Stimulated activated CD8-positive, alpha-beta memory T cell treated with anti-CD3 and anti-CD28 coated beads, Interleukin-12 subunit alpha, Interleukin-12 subunit beta, amount 100 ng/mL, for 4 hours (primary cell): ENCODE measurements at places on chromosomes 7 and 10.

DNA sequence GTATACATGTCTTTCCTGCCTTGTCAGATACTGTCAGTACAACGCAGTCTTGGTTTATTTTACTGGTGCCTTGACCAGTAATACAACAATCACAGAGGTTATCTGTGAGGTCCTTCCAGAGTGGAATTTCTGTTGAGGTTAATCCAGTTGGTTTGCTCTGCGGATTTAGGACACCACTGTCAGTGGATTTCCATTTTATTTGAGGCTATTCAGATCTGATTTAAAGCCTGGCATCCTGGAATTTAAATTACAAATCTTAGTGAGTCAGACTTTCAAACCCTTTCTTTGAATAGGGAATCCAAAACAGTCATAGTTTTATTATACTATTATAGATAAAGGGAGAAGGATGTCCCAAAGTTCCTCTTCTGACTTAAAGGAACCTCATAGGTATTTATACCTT lies 40.5 kb downstream of the ANLN start:
- no peak for DNase-seq

DNA sequence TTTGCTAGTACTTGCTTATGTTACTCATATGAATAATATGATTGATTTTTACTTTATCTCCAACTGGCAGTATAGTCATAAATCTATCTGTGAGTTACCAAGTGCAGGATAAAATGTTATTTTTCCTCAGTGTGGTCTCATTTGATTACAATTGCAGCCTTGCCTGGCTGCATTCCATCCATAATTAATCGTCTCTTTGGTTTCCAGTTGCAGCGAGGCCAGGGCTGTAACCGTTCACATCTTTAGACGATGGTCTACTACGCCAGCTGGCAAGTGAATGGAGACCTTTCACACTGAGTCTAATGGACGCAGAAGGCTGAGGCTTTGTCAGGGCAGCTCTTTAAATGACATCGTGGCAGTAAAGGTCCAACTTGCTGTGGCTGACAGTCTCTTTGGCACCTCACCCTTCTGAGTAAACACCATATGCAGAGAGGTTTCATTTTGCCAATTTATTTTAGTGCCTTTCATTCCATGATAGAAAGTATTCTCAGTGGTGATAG lies 84.0 kb downstream of the ARL4A start:
- no peak for DNase-seq

GRCh38 chr7:129468547-129468946 lies 33.8 kb upstream of the SMKR1 start:
- DNase-seq = no peak

DNA sequence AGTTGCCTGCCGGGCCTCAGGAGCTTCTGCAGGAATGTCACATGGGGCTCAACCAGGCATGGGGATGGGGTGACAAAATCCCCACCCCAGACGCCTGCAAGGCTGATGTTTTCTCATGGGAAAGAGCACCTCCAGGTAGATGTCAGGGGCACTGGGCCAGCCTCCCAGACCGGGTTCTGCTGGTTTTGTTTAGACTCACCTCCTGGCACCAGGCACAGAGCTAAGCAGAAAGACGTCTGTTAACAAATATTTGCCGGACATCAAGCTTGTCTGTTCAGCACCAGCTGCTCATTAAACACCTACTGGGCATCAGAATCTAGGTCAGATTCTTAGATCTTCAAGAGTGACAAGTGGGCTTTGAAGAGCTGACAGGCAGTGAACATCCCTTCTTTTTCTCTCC lies 34.9 kb upstream of the TCERG1L start:
- no peak for DNase-seq

GRCh38 chr7:42395607-42396006 lies 158.6 kb upstream of the GLI3 start:
- DNase-seq = no peak

GRCh38 chr7:13743226-13743625 lies 246.2 kb downstream of the ETV1 start:
- no peak for DNase-seq

- no peak for DNase-seq
Measured at GRCh38 chr10:29957236-29957635, 102.2 kb downstream of the JCAD start.

GRCh38 chr10:50545846-50546245 lies 77.9 kb downstream of the SGMS1 start:
- no peak for DNase-seq

GRCh38 chr10:3411044-3411443 lies 238.5 kb upstream of the PITRM1 start:
- no peak for DNase-seq

- no peak for DNase-seq
Measured at GRCh38 chr10:109957092-109957797, 33.9 kb upstream of the XPNPEP1 start.

- no peak for DNase-seq
Measured at GRCh38 chr10:94617389-94617944, 66.1 kb upstream of the CYP2C18 start.

DNA sequence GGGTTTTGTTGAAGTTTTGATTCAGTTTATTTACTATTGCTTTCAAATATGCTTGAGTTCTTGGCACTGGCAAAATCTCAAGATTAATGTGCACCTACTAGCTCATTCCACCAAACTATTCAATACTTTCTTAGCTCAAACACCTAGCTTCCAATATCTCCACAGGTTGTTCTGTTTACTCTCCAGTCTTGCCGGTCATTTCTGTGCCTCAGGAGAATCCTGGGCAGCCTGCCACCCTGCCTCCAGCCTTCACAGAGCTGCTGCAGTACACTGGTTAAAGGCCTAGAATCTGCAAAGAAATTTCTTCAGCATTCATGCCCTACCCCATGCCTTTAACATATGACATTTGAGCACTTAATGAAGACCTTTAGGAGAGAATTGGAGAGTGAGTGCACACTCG lies 4.0 kb upstream of the TMEM106B start:
- no peak for DNase-seq

- DNase-seq = no peak
Measured at GRCh38 chr7:53965716-53966115, 576.5 kb upstream of the VSTM2A start.

GRCh38 chr7:11843113-11843765 lies 11.2 kb upstream of the THSD7A start:
- no peak for DNase-seq

DNA sequence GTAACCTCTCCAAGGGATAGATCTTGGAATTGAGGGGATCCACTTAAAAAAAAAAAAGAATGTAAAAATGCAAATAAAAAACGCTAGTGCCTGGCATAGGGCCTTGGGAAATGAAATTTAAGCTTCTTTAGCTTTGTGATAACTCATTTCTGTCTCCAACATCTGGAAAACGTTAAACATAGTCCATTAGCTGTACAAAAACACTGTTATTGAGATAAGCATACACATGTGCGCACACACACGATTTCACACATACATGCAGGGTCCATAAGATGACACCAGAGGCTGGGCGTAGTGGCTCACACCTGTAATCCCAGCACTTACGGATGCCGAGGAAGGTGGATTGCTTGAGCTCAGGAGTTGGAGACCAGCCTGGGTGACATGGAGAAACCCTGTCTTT lies 13.7 kb upstream of the CUL2 start:
- no peak for DNase-seq

DNA sequence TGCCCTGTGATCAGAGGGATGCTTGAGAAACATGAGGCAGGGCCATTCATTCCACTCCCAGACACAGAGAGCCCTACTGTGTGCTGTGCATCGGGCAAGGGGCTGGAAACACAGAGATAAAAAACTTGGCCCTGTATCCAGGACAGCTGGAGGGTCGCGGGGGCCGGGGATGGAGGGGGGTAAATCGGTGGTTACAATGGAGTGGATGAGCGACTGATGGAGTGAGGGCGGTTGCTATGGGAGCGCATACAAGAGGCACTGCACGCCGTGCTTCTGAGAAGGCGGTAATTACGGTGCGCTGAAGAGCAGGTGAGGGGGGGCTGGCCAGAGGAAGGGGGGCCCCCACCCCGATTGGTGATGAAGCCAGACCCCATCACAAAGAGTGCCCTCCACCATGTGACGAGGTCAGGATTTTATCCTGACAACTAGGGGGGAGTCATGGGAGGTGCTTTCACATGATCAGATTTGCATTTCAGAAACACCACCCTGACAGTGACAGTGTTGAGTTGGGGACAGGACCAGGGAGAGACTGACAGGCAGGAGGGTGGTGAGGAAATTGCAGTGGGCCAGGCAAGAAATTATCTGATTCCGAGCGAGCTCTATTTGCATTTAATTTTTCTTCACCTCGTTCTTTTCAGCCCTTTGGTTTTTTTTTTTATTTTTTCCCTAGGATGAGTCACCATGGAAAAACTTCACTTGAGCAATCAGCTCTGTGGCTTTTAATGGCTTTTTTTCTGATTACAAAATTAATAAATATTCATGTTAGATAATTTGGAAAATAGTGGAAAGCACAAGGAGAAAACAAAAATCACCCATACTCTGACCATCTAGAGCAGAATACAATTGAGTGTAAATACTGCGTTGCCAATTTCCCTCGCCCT lies 7.8 kb downstream of the CPA5 start:
- no peak for DNase-seq

DNA sequence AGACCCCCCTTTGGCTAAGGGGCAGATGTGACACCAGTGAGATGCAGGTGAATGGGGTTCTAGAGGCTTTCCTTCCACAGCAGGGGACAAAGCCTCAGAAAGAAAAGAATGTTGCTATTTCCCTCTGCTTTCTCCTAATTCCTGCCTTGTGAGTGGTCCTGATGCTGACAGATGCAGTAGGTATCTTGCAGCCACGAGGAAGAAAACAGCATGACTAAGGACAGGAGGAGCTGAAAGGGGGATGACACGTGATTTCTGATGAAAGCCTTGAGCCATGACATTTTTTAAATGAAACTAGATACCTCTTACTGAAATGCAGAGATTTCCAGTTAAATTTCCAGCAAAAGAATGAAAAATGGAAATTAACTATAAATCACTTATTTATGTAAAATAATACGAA lies 92.4 kb downstream of the C1GALT1 start:
- no peak for DNase-seq

- DNase-seq = no peak
Measured at GRCh38 chr10:71911296-71911953, 52.8 kb upstream of the CHST3 start.

DNA sequence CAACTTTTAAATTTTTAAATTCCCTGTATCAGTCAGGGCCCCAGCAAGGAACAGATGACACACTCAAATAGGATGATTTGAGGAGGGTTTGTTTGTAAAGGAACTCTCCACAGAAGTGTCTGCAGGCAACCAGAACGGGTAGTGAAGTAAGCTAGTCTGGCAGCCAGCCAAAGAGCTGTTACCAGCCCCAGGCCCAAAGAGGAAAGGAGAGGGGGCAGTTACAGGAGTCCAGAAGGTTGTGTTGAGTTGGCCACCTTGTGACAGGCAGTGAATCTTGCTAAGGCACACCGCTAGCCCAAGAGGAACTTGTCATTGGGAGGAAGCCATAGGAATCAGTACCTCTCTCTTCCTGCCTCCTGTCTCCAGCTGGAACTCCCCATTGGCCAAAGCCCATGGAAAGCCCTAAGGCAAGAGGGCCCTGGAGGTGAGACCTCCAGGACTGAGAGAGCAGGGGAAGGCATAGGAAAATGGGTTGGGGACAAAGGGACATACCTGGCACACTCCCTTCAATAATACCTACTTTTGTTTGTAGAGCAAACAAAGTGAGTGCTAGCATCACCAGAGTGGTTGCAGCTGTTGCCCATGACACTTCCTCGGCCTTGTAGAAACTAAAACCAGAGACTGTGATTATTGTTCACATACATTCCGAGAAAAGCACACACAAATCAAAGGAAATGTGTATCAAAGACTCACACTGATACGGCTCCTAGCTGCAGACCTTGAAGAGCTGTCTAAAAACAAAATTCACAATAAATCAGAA lies 25.4 kb upstream of the GATAD1 start:
- no peak for DNase-seq

GRCh38 chr10:46094931-46095750 lies 49.1 kb upstream of the MSMB start:
- DNase-seq = no peak

GRCh38 chr7:84102213-84102612 lies 92.4 kb downstream of the SEMA3A start:
- DNase-seq = no peak

DNA sequence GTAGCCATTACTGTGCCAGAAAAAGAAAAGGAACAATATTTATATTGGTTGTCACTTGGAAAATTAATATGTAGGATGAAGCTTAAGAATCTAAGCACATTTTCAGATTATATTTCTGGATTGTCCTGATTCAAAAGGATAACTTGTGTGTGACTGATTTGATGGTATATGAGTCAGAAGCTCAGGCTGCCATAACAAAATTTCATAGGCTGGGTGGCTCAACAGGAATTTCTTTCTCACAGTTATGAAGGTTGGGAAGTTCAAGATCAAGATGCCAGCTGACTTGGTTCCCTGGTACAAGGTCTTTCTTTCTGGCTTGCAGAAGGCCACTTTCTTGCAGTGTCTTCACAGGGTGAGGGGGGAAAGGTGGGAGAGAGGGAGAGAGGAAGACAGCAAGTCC lies 108.5 kb downstream of the ST7 start:
- no peak for DNase-seq

DNA sequence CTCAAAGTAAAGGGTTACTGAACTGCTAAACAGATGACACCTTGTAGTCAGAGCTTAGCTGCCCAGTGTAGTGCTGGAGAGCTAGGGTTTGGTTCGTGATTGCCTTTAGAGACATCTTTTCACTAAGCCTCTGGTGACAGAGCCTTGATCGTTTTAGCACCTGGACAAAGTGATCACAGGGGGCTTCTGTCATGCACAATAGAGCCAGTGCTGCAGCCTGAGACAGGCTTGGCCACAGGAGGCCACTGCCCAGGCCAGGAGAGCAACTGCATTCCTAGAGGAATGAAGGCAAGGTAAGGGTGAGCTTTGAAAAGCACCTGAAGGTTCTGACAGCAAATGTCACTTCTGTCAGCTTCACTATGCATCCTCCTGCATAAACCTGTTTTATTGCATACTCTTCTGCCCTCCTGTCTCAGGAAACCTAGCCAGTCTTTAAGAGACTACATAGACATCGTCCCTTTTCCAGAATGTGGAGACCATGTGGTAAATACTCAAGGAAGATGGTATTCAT lies 122.9 kb downstream of the NPY start:
- no peak for DNase-seq

DNA sequence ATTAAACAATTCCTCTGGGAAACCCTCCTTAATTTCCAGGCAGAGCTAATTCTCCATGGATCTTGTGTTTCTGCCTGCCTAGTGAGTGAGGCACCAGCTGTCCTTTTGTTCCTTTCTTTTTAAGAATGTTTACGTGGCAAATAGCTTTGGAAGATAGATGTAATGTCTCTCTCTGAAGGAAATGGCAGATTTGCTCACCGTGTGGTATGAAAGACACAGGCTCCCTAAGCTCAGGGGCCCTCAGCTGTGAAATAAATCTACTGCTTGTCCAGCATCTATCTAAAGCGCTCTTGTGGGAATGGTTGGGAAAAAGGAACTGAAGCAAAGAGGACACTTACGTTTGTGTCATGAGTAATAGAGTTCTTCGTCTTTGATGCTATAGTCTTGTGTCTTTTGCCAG lies 64.6 kb downstream of the FAS start:
- no peak for DNase-seq

- no peak for DNase-seq
Measured at GRCh38 chr10:72311667-72312066, 37.9 kb downstream of the DDIT4 start.

DNA sequence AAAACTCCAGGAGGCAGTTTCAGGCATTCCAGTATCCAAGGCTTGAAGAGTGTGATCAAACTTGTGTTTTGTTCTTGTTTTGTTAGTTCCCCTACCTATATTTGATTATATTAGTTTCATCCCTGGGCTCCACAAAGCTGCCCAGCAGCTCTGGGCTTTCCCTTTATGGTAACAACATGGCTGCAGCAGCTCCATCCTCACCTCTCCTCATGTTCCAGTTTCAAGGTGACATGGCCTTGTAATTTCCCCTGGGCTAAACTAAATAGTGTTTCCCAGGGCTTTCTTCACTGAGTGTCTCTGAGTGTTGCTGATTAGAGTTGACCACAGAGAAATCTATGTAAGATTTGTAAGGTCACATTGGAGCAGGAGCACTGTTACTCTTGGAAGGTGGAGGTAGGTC lies 83.4 kb downstream of the MACC1 start:
- DNase-seq = no peak
